Stimulated activated CD8-positive, alpha-beta memory T cell treated with anti-CD3 and anti-CD28 coated beads, Interleukin-4, amount 100 ng/mL, for 48 hours (primary cell): ENCODE measurements at places on chromosomes 13 and 19.

DNA sequence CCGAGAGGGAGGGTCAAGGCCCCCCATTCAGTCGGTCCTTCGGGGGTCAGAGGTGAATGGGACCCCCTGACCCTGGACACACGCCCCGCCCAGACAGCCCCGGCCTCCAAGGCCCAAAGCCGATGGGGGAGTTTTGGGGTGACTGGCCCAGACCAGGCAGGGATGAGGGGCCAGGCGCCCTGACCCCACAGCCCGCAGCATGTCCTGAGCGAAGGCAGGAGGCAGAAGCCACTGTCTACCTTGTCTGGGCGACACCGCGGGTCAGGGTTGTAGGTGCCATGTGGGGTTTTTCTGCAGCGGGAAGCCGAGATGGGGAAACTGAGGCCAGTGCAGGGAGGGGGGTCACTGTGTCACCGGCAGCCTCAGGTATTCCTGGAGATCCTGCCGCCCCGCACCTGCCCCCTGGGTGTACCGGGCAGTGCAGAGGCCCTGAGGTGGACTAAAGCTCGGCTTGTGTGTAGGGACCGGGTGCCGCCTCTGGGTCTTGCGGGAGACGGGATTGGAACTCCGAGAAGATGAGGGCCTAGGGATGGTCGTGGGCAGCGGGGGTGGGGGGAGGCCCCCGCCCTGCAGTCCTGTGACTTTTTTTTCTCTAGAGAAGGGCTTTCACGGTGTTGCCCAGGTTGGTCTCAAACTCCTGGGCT lies 8.5 kb downstream of the ARID3A start:
- no peak for DNase-seq

DNA sequence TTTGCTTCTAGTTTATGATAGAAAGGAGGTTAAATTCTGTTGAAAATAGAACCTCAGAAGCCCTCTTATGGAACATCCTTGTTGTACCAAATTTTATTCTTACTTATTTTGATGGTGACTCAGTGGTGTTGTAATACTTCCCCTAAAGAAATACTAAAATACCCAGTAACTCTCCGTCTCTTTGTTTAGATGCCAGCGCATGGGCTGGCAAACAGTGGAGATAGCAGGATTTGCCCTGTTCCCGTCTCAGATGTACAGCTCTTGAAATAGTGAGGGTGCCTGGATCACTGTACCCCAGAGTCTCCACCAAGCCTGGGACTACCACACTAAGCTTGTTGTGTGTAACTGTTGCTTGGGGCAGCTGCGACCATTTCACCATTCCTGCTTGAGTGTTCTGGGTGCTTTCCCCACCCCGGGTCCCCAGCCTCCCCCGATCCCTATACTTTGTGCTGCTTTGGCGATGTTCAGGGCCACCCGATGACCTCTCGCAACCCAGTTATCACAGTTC lies 67.0 kb upstream of the TEX29 start:
- DNase-seq = no peak

- no peak for DNase-seq
These were observed 10.8 kb downstream of the CLN5 start for GRCh38 chr13:77002590-77003190.

GRCh38 chr13:26999499-26999898 lies 172.1 kb downstream of the USP12 start:
- no peak for DNase-seq

- no peak for DNase-seq
These were observed 156.9 kb downstream of the SIPA1L3 start for GRCh38 chr19:38063928-38064327.

DNA sequence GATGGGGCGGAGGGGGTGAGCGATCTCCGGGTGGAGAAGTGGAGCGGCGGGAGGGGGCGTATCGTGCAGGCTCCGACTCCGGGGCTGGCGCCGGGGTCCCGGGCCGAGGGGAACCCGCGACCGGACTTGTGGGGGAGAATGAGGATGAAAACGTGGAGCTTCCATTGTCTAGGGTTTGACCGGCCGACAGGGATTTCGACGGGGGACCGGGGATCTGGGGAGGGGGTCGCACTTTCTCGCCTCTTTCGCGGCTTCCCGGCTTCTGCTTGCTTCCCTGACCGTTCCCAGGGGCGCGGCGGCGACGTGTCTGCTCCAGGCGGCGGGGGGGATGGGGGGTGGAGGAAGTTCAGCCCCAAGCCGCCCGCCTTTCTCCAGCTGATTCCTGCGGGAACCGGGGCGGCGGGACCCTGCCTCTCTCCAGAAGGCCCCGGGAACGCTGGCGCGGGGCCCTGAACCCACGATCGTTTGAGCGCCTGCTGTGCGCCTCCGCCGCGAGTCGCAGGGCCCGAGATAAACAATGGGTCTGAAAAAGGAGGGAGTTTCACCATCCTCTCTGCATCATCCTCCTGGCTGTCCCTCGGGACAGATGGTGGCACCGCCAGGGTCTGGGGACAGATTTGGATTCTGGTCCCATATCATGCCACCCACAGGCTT lies 790 bp downstream of the TPM4 start:
- peak; percentile 44 for DNase-seq

- DNase-seq = no peak
These were observed 260.9 kb downstream of the COG6 start for GRCh38 chr13:39916330-39916729.
